ENCODE measurements at places on chromosomes 4 and X.

GRCh38 chr4:128244379-128244778 lies 43.2 kb downstream of the PGRMC2 start:
- DNase-seq: no peak

GRCh38 chrX:630007-630611 lies 482 bp upstream of the SHOX start:
- DNase-seq: no peak

DNA sequence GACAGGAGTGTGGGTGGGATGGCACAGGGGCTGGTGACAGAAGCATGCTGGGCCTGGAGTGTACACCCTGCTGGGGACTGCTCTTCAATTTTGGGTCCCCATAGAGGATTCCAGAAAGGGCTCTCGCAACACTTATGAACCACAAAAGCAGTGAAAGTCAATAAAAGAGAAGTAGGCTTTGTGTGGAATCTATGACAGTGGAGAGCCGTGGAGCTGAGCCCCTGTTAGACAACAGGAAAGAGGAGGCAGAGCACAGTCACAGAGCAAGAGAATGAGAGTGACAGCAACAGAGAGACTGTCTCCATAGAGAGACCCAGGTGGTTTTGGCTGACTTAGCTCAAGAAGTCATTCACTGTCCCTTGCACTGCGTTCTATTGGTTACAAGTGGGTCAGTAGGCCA lies 135.1 kb upstream of the ATP6AP2 start:
- no peak for DNase-seq

- no peak for DNase-seq
Observed at GRCh38 chr4:147479786-147480185, 1.1 kb upstream of the EDNRA start.

DNA sequence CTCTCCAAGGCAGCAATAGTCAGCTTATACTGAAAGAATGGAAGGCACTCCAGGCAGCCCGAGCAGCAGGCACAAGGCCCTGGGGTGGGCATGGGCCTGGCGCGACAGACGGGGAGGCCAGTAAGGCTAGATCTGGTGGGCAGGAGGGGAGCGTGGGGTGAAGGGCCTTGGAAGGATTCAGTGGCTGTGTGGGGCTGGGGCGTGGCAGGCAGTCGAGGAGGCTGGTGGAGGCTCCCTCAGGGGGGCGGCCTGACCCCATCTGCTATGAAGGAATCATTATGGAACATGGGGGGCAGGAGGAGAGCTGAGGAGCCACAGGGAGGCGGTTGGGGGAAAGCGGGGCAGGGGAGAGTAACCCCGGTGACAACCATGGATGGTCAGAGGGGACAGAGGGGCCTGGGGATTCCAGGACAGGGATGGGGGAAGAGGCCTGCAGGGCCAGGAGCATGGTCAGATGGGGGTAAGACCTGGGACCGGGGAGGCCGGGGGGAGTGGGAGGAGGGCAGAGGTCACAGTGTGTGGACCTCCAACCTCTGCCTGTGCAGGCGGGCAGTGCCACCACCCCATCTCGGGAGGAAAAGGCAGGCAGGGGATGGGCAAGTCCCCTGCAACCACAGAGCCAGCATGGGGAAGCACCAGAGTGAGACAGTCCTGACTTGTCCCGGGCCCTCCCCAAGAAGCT lies 70.3 kb downstream of the ACOX3 start:
- DNase-seq: peak; percentile 76

- peak; percentile 75 for DNase-seq
Observed at GRCh38 chrX:153768311-153769157, 4.5 kb downstream of the PLXNB3 start.

DNA sequence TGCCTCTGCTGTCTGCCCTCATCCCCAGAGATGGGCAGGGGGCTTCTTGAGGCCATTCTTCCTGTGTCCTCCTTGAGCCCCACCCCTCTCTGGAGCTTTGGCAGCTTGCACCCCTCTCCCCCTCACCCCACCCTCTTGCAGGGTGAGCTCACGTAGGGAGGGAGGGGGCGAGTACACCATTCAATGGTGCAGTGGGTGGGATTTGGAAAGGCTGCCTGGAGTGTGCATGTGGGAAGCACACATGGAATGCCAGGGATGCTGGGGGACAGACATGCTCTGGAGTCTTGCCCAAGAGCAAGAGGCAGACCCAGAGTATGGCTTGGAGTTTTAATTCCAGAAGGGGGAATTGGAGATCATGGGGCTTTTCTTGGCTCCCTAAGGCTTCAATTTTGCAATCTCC lies 5.6 kb downstream of the PAK3 start:
- DNase-seq: no peak

DNA sequence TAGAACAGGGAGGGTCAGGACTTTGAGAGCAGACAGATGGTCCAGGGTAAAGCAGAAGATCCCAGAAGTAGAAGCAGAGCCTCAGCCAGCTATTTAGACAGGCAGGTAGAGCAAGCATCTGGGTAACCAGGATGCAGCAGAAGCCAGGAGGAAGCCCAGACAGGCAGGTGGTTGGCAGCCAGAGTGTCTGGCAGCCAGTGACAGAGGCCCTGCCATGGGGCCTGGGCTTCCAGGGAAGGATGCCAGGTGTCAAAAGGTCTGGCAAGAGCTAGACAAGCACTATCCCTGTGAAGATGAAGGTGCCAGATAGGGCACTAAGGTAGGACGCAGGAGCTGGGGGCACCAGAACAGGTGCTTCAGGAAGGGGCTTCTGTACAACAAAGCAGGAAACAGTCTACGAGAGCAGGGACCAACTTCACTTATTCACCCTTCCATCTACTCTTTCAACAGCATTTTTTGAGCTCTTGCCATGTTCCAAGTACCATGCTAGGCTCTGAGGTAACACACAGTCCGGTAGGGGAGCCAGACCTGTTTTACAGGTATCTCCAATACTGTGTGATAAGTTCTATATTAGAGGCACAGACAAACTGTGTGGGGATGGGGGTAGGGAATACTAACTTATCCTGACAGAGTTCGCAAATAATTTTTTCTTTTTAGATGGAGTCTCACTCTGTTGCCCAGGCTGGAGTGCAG lies 38.1 kb upstream of the GJB1 start:
- DNase-seq: no peak

GRCh38 chr4:10020871-10021652 lies at the start of gene SLC2A9:
Gene SLC2A9, minus strand, starts transcription at chr4:10021497. Its CDS starts 68 bp downstream, at chr4:10021429.
- DNase-seq: no peak

- DNase-seq: peak; percentile 95
Observed at GRCh38 chrX:153061732-153062131, 5.5 kb downstream of the PNMA3 start.

DNA sequence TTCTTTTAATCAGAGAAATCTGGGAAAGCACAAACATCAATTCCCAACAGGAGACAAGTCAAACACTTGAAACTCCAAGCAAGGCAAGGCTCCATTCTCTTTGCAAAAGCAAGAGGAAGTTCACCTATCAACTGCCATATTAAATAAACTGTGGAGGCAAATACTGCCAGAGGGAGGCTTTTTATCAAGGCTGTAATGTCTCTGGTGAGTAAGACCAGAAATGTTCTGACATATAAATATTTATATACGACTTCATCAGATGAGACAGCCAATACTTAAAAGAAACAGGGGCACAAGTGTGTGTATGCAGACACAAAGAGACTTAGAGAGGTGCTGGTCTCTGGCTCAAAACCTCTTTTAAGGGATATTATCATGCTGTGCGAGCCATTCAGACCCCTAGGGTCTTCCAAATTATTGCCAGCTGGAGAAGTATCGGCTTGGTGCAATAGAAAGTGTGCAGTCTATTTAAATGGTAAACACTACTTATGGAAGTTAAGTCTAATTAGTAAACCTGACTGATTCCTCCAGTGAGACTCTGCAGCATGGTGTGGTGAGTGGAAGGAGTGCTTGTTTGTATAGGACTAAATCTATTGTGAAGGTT lies 24.4 kb downstream of the DCX start:
- no peak for DNase-seq

All from osteoblast (primary cell).